Natural killer cell treated with Interleukin-12 subunit alpha and Interleukin-12 subunit beta and Interleukin-15 and Interleukin-18, amount 100 ng/mL, for 72 hours (primary cell): ENCODE measurements at places on chromosomes 1 and 21. TPM values are rescaled to one million over a fixed set of nuclear protein-coding genes. Genes with fewer than 3 reads are reported as not detected.

NR1I3 gene
- not detected for total RNA-seq

TMPRSS15 gene
- total RNA-seq: not detected

TMEM240 gene
- 1.6 TPM for total RNA-seq

PTAFR gene
- total RNA-seq: 1.3 TPM

C1orf74 gene
- 3.0 TPM for total RNA-seq

PDZK1IP1 gene
- not detected for total RNA-seq

CDCA8 gene
- total RNA-seq: 29.8 TPM

NHLH1 gene
- 1.2 TPM for total RNA-seq

PIK3CD gene
- 444 TPM for total RNA-seq

ATP1B1 gene
- 1.3 TPM for total RNA-seq

PCBP3 gene
- 1.4 TPM for total RNA-seq
